Cortex of kidney (tissue), 1 donor: ENCODE measurements at places on chromosomes 6 and 20.

- no peak for DNase-seq
Observed at GRCh38 chr20:57622579-57623381, 2.6 kb upstream of the ZBP1 start.

DNA sequence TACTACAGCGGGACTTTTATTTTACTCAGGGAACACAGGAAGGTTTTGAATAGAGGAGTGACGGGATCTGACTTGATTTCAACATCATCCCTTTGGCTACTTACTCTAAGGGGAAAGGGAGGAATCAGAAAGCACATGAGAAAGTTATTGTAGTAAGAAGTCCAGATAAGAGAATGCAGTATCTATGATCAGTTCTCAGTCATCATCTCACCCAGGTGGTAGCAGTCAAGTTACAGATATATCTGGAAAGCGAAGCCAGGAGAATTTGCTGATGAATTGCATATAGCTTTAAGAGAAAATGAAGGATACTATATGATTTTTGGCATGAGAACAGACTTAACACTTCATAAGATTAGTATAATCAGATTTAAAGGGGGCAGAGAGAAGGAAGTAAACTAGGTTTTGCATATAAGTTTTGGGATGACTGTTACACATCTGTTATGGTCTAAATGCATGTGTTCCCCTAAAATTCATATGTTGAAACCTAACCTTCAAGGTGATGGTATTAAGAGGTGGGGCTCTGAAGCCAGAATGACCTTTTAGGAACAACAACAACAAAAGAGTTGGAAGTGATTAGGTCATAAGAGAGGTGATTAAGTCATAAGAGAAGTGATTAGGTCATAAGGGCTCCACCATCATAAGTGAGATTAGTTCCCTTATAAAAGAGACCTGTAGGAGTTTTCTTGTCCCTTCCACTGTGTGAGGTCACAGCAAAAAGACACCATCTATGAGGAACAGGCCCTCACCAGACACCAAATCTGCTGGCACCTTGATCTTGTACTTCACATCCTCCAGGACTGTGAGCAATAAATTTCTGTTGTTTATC is 6.7 kb downstream of the RAD21L1 start:
- DNase-seq, result no peak

- DNase-seq, result no peak
Observed at GRCh38 chr6:137744877-137745276, 122.2 kb upstream of the TNFAIP3 start.

- no peak for DNase-seq
Observed at GRCh38 chr6:144195671-144196270, 45.5 kb downstream of the STX11 start.

- no peak for DNase-seq
Observed at GRCh38 chr6:100171533-100172321, 177.7 kb upstream of the MCHR2 start.

GRCh38 chr20:5122873-5123260 is 3.1 kb upstream of the PCNA start:
- no peak for DNase-seq

GRCh38 chr6:36128073-36128472 is 2.2 kb upstream of the MAPK13 start:
- no peak for DNase-seq

DNA sequence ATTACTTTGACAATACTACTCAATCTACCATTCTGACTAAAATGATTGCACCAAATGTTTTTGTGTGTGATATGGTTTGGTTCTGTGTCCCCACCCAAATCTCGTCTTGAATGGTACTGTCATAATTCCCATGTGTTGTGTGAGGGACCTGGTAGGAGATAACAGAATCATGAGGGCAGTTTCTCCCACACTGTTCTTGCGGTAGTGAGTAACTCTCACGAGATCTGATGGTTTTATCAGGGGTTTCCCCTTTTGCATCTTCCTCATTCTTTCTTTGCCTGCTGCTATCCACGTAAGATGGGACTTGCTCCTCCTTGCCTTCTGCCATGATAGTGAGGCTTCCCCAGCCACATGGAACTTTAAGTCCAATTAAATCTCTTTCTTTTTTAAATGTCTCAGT is 20.8 kb downstream of the SYCP2 start:
- no peak for DNase-seq

DNA sequence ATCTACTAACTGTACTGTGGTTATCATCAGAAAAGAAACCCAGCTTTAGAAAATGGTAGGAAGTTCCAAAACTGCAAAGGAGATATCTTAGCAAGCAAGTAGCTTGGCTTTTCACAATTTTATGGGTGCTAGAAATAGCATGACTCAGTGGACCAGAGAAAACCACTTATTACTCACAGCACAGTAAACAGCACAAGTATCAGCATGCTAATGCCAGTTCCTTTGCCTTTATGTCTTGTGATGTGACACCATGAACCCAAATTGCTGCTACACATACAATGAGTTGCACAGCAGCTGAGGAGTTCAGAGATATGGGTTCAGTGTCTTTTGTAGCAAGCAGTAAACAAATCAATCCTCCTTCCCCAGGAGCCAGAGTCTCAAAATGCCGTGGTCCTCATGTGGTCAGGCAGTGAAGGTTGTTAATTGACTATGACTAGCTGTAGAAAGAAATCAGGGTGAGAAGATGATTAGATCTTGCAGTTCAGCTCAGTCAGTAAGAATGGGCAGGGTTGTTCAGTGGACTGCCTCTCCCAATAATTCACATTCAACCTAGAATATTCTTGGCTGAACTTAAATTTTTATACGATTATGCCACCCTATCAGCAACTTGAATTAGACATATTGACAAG is 73.3 kb downstream of the OPRM1 start:
- no peak for DNase-seq

DNA sequence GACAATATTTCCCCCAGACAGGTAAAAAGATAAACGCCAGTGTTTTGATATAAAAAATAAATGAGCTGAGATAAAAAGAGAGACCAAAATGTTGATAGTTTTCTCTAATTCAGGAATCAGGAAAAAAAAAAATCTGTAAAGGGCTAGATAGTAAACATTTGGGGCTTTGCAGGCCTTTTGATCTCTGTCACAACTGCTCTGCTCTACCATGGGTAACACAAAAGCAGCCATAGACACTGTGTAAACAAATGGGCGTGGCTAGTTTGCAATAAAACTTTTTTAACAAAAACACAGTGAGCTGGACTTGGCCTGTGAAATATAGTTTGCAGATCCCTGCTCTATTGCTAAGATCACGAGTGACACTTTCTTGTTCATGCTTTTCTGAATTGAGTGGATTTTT is 219.1 kb upstream of the STXBP5 start:
- DNase-seq, result no peak

GRCh38 chr6:129844118-129844891 is 16.8 kb downstream of the TMEM244 start:
- no peak for DNase-seq

GRCh38 chr6:134245706-134246105 is 72.2 kb downstream of the SGK1 start:
- DNase-seq, result no peak

GRCh38 chr20:5430670-5431069 is 113.9 kb upstream of the PROKR2 start:
- DNase-seq, result no peak

DNA sequence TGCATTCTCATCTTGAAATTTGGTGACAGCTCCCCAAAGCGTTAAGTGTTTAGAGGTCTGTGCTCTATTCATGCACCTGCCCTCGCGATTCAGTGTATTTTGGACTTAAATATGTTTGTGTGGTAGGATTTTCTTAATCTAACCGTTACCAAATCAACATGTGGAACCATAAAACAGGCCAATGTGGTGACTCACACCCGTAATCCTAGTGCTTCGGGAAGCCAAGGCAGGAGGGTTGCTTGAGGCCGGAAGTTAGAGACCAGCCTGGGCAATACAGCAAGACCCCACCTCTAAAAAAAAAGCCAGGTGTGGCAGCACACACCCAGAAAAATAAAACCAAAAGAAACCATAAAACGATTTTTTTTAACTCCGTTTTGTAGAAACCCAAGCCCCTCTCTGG is 31.5 kb downstream of the PYGB start:
- DNase-seq, result no peak

DNA sequence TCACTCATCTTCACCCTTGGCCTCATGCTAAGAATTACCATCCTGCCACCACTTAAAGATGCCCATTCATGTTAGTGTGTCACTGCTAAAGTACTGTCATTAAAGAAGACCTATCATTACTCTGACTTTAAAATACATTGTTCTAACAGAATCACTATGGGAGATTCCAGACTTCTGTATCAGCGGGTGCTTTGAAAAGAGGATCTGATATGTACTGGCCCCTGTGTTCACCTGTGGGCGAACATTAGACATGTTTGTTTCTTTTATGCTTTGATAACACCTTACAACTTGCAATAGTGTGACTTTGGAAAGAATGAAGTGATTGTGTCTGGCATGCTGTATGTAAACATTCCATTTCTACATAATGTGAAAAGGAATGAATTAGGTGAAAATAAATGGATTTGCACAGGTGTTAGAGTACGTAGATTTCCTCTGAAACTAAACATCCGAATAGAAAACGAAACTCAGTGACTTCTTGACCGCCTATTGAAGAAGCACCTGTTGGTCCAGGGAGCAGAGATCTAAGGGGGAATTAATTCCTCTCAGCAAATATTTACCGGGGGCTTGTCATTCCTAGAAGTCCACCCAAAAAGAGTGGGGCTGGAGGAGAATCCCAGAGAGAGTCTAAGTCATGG is 132.3 kb downstream of the CARMIL1 start:
- no peak for DNase-seq
